ENCODE measurements at places on chromosomes 1 and 21.
A peak's percentile ranks its signal among the peaks of the same experiment; 100 is the strongest.

- no peak for DNase-seq
These were observed 365.6 kb downstream of the DUSP10 start for GRCh38 chr1:221376286-221376685.

GRCh38 chr1:65247419-65248359, 61.7 kb upstream of the DNAJC6 start:
- no peak for DNase-seq

GRCh38 chr1:67888216-67889106, 55.2 kb upstream of the GNG12 start:
- no peak for DNase-seq

DNA sequence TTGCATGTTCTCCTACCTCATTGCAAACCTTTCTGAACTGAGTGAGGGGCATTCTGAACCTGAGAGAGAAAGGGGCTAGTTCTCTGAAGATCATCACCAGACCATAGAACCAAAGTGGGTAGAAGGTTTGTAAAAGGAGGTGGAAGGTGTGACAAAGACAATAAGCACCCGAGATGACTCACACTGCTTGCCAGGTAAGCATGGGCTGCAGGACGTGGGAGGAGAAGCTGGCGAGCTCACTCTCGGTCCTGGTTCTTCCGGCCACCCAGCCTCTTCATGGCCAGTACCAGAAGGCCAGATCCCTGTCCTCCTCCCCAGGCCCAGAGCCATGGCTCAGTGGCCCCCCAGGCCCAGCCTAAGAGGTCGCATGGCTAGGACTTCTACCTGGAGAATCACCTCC, 128.3 kb downstream of the TMEM53 start:
- no peak for DNase-seq

DNA sequence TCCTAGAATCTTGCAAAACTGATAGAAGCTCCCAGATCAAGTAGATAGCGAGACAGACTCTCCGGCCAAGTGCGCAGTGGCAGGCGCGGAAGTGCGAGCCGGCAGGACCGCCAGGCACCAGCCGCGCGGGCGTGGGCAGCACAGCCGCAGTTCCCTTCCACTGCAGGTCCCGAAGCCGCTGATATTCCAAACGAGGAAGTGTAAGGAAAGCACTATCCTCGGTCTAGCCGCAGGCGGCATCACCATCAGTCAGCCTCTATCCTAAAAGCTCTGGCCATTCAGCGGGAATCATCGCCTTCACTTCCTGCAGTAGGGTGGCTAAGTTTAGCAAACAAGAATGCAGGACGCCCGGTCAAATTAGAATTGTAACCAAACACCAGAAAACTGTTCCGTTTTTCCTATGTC, 710 bp downstream of the GLRX2 start:
- peak; percentile 14 for DNase-seq

DNA sequence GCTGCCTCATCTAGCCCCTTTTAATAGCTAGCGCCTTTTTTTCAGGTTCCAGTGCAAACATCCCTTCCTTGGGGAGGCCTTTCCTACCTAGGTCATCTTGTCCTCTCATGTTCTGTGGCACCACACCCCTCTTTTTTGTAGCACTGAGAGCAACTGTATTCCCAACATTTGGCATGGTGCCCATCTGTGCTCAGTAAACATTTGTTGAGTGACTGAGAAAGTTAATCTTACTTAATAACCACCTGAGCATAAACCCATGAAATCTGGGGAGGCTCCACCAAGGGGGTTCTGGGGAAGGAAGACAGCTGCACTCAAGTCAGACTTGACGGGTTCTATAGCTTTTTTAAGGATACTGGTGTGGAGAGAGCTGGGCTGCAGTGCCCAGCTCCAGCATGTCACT, 90.0 kb downstream of the NOS1AP start:
- no peak for DNase-seq

DNA sequence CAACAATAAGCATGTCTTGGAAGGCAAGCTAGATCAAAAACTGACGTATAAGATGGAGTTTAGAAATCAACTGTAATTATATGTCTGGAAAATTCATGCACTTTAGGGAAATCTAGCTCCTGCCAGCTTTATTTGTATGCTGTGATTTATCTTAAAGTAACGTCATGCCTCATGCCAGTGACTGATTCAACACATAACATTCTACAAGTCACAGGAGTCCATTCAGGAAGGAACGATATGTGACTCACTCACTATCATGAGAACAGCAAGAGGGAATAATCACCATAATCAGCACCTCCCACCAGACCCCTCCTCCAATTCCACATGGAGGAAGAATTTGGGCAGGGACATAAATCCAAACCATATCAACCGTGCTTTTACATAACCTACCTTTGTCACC, 682.4 kb upstream of the ADAMTS5 start:
- DNase-seq, result no peak

DNA sequence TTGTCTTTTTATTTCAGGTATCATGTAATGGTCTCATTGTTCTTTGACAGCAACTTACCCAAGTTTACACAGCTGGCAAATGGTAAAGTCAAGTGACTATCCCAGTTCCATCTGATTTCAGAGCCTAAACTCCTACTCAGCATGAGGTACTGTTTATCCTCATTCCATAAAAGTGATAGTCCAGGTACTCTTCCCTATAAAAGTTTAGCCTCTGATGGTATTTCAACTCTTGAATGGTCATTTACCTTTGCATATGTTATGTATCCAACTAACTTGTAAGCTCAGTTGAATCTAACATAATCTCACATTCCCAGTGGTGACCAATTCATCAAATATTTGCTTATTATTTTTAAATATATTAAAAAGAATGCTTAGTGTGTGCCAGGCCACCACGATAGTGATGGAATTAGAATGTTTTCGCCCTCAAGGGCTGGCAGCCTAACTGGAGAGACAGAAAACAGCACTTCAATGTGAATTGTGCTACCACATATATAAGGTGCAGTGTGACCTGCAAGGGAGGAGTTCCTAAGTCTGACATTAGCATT, 307.1 kb downstream of the CTH start:
- DNase-seq, result no peak

DNA sequence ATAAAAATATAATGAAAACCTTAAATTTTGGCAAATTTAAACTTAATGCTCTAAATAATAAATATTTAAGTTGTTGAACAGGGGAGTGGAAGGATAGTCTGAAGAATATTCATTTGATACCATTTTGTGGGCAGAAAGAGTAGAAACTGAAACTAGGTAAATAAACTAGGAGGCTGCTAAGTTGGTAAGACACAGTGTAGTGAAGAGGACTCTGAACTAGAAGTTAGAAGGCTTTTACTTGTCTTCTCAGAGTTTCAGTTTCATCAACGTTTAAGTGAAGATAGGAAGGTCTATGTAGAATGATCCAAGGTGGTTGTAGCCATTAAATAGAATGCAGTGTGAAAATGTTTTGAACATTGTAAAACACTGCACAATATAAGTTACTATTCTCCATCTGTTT, 516.9 kb downstream of the AMY1C start:
- no peak for DNase-seq

- no peak for DNase-seq
These were observed 19.2 kb downstream of the S100A7 start for GRCh38 chr1:153441238-153441755.

- DNase-seq, result no peak
These were observed 26.6 kb downstream of the TENT5C start for GRCh38 chr1:117632269-117633067.

- no peak for DNase-seq
These were observed 8.1 kb upstream of the HNRNPR start for GRCh38 chr1:23352096-23352695.

DNA sequence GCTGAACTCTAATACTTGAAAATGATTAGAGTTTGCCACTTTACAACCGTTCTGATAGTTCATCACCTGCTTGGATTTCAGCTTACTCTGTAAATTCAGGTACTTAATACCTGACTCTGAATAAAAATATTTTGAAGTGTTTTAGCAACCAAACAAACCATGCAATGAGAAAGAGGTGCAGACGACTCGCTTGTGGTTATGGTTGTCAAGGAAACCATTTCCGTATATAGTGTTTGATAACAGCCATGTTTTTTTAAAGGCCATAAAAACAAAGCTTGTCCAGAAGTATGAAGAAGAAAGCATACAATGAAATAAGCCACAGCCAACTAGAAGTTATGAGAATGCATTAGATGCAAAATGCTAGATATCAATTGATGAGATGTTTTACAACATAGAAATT, 167.2 kb upstream of the HMCN1 start:
- DNase-seq, result peak; percentile 90

DNA sequence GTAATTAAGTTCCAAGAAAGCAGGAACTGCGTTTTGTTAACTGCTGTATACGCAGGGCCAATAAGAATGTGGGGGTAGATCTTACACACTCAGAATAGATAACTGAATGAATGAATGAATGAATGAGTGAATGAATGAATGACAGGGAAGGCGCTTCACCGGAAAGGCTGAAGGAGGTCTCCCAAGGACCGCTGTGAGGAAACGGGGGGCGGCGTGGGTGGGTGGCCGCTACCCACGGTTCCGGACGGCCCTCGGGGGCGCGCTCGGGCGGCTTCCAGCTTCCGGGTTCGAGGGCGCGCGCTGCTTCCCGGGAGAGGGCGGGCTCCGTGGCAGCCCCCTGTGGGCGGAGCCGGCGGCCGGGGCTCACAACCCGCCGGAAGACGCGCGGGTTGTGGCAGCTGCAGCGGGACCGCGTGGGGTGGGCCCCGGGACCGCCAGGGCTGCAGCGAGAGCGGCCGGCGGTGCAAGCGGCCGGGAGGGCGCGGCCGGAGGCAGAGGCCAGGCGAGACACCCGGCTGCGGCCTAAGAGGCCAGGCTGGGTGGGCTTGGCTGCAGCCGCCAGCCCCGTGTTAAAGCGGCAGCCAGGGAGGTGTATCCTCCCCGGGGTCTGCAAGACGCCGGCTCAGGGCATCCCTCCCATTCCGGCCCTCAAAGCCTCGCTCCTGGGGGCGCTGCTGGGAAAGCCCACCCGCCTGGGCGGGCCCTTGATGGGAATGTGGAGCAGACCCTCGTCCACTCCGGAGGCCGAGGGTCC, at the start of gene ZFP69:
Gene ZFP69 (plus strand): TSS at position 367 of the 754 bp plus-strand sequence. CDS start 2,072 bp downstream, outside the sequence.
- peak; percentile 76 for DNase-seq

DNA sequence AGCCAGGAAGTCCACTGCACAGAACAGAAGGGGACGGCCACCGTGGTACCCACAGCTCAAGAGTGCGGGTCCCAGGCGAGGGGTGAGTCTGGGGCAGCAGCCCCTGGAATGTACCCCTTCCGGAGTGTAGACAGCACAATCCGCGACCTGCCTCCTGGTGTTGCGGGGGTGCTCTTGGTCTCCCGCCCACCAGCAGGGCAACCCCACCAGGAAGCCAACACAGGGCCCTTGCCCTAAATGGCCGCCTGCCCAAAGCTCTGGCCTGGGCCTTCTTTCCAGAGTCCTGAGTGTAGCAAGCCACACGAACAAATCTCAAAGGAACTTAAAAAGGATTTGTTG, 1.1 kb upstream of the SLC19A1 start:
- no peak for DNase-seq

DNA sequence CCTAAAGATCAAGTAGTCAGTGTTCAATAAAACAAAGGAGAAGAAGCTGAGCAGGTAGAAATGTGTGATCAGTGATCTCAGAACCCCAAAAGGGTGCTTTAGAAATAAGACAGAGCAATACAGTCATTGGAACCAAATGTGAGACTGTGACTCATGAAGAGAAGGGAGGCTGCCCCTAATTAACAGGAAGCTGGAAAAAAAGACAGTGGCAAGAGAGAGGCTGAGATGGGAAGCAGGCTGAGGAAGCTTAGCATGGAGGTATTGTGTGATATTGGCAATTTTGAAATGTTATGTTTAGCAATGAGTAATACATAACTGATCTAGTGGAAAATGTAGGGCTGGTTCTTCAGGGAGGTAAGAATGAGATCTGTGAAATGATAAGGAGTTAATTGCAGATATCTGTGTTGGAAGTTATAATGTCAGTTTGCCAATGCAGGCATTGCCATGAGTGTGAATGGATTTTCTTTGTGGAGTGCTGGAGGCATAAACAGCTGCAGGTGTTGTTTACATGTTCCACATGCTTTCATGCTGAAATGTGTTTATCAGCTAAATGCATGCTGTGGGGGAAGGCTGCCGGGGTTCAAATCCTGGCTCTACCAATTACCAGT, 90.6 kb upstream of the CACNA1E start:
- no peak for DNase-seq

DNA sequence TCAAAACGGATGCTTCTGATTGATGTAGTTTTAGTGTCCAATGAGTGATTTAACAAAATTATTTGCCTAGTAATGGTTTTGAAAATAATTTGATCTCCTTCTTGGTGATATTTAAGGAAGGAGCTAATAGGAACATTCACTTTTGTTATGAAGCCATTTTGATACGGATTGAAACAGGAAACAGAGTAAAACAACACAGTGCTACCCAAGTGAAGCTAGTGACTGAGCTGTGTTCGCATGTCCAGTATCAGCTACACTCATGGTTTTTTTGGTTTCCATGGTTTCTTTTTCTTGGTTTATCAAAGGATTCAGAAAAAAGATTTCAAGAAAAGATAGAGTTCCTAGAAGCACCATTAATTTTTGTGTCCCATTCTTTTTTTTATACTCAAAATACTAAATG, 40.1 kb upstream of the PLEKHO1 start:
- DNase-seq, result no peak

- no peak for DNase-seq
These were observed 27.3 kb downstream of the PIGP start for GRCh38 chr21:37045556-37045955.

- peak; percentile 67 for DNase-seq
These were observed 29.7 kb downstream of the HEYL start for GRCh38 chr1:39609618-39610331.

DNA sequence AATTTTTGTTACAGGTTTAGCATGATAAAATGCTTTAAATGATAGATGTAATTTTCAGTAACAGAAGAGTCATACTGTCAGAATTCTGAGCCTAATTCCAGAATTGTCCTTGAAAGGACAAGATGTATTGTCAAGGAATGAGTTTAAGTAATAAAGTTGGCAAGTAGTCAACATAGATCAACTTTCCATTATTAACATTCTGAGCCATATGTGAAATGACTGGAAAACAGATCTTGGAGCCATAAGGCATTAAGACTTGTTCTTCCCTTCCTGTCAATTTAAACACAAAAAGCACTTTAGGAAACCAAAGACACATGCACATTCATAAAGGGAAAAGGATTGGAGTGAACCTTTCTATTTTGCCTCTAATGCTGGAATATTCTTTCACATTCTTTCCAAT, 107.0 kb downstream of the ODF2L start:
- no peak for DNase-seq

- no peak for DNase-seq
These were observed at the start of gene LRRN2 for GRCh38 chr1:204685236-204686006. Gene LRRN2, minus strand, starts transcription at chr1:204685738. Its CDS starts 65,746 bp downstream, at chr1:204619992.

Data from CD4-positive, alpha-beta T cell treated with Interleukin-1 beta for 1 hour (primary cell).